ENCODE measurements at places on chromosomes 11 and 22. TPM values are rescaled to one million over a fixed set of nuclear protein-coding genes. Genes with fewer than 3 reads are reported as not detected.
A peak's percentile ranks its signal among the peaks of the same experiment; 100 is the strongest.

The TRIM5 gene
- 30.0 TPM for total RNA-seq

- no peak for DNase-seq
- peak overlapping the region; percentile 87 for H3K4me3 ChIP-seq
- peaks cover 20% of the 10 kb centered on the region for H3K4me1 ChIP-seq
- H3K27ac ChIP-seq: peak overlapping the region; percentile 98
- no peaks in the 10 kb centered on the region for H3K27me3 ChIP-seq
- peaks cover 10% of the 10 kb centered on the region for H3K36me3 ChIP-seq
These were observed 12.0 kb downstream of the SPTBN2 start for GRCh38 chr11:66716996-66717395.

DNA sequence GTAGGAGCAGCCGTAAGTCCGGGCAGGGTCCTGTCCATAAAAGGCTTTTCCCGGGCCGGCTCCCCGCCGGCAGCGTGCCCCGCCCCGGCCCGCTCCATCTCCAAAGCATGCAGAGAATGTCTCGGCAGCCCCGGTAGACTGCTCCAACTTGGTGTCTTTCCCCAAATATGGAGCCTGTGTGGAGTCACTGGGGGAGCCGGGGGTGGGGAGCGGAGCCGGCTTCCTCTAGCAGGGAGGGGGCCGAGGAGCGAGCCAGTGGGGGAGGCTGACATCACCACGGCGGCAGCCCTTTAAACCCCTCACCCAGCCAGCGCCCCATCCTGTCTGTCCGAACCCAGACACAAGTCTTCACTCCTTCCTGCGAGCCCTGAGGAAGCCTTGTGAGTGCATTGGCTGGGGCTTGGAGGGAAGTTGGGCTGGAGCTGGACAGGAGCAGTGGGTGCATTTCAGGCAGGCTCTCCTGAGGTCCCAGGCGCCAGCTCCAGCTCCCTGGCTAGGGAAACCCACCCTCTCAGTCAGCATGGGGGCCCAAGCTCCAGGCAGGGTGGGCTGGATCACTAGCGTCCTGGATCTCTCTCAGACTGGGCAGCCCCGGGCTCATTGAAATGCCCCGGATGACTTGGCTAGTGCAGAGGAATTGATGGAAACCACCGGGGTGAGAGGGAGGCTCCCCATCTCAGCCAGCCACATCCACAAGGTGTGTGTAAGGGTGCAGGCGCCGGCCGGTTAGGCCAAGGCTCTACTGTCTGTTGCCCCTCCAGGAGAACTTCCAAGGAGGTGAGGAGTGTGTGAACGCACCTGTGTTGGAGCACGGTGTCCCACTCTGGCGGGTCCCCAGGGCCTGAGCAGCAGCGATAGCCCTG, at the start of gene TAGLN:
Gene TAGLN, plus strand, starts transcription at position 318 of the 863 bp plus-strand sequence. CDS start 3,644 bp downstream, outside the sequence.
- H3K36me3 ChIP-seq: peaks cover 15% of the 10 kb centered on the region
- H3K27ac ChIP-seq: peak within 1 kb of the TSS; percentile 83
- peaks cover 25% of the 10 kb centered on the region for H3K4me1 ChIP-seq
- DNase-seq: no peak

- H3K27me3 ChIP-seq: peaks cover 15% of the 10 kb centered on the region
- H3K27ac ChIP-seq: no peak overlapping the region
- no peak overlapping the region for H3K4me3 ChIP-seq
- DNase-seq: no peak
- no peaks in the 10 kb centered on the region for H3K36me3 ChIP-seq
- no peaks in the 10 kb centered on the region for H3K4me1 ChIP-seq
These were observed 346.0 kb upstream of the C11orf87 start for GRCh38 chr11:109075976-109076375.
